Left renal cortex interstitium (tissue), 4 donors: ENCODE measurements at places on chromosomes 4 and X. TPM values are rescaled to one million over a fixed set of nuclear protein-coding genes. Genes with fewer than 3 reads are reported as not detected.

The NPFFR2 gene
- polyA plus RNA-seq, result 1.2 TPM

The CLIC2 gene
- 3.9 TPM for polyA plus RNA-seq

The ANK2 gene
- 66.5 TPM for polyA plus RNA-seq

The UGT2A1 gene
- polyA plus RNA-seq, result 1.3 TPM

The C4orf36 gene
- 1.8 TPM for polyA plus RNA-seq

The DUSP21 gene
- not detected for polyA plus RNA-seq

The CSAG1 gene
- not detected for polyA plus RNA-seq

The VCX2 gene
- not detected for polyA plus RNA-seq

The NPY1R gene
- 21.7 TPM for polyA plus RNA-seq

- DNase-seq, result no peak
Measured at GRCh38 chr4:74397748-74398426, 32.9 kb downstream of the EREG start.

DNA sequence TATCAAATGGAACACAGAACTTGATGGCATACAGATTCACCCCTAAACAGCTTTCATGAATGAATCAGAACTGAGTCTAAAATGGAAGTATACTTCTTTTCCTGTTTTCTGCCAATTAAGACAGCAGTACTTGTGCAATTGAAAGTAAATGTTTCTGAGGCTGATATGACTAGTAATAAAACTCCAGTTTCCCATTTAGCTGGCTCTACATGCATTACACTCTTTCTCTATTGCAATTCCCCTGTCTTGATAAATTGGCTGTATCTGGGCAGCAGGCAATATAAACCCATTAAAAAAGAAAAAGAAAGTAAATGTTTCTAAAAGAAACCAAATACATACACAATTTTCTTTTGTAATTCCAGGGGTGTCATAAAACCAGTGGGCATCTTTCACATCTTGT is 4.6 kb downstream of the NOA1 start:
- no peak for DNase-seq

- no peak for DNase-seq
Measured at GRCh38 chr4:22471999-22472461, 43.8 kb downstream of the ADGRA3 start.

GRCh38 chrX:9859711-9860555 is 73.7 kb downstream of the SHROOM2 start:
- no peak for DNase-seq

DNA sequence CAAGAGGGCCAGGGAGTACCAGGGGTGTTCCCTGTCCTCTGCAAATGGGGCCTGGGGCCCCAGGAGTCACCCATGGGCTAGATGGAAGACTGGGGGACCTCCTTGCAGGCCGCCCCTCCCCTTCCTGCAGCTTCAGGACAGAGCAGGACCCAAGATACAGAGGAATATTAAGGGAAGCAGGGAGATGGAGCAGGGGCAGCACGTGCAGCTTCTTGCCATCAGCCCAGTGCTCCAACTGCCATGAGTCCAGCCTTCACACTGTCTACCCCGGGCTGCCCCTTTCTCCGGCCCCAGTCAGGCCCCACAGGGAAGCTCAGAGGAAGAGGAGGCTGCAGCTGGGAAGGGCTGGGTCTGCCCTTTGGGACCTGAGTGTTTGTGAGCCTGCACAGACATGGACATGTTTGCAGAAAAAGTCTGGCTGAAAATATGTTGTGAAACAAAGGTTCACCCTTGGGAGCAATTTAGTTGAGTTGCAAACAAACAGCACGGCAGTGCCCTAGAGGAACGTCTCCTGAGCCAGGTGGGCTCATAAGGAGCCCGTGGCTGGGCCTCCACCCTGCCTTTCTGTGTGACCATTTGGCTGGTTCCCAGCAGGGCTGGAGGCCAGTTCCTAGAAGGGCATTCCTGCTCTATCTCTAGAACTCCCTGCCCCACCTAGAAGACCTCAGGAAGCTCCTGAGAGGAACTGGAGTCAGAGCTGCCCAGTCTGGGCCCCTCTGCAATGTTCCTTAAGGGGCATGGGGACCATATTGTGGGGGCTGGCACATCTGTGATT is 8.9 kb downstream of the FATE1 start:
- no peak for DNase-seq

DNA sequence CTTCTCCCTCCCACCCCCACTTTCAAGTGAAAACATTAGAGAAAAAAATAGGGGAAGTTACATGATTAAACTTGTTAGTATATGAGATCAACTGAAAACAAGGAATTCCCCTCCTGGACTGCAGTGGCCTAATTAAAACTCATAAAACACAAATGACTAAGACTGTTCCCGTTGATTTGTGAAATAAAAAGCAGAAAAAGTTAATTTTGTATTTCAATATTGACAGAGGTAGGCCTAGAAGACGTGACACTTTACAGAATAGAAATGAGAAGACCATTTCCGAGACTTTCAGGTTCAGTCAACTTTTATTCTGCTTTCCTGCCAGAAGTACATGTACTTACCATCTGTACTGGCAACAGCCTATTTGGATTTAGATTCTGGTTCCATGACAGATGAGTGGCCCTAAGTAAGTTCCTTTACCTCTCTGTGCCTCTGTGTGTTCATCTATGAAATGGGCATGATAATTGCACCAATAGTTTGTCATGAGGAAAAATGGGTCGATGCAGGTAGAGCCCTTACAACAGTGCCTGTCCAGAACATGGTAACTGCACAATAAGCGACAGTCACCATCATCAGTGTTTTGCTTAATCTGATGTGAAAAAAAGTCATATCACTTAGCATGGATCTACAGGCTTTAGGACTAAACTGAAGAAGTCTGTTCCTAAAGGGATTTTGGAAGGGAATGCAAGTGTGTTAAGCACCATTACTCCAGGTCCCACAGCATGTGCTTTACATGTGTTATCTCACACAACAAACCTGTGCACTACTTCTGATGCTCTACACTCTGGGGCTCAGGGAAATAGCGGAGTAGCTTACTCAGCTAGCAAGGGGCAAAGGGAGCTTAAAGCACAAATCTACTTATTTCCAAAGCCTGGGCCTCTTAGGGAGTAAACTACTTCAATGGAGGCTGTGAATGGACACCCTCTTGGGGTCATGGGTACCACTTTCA is 562.3 kb upstream of the DIPK2B start:
- DNase-seq, result no peak
